ENCODE measurements at places on chromosomes 6 and 20.

DNA sequence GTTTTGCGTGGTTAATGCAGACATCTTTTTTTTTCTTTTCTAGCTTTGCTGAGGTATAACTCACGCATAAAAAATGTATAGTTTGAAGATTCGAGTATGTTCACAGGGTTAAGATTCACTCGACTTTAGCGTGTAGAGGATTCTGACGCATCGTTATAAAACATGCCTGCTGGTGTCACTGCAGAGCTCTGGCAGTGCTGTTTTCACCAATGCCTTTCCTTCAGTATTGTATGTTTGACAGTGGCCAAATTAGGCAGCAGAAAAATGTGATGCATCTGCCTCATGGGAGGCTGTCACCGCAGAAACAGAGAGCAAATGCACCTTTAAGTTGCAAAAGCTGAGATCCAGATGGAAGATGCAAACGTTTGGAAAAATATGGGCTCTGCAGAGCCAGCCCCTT lies 18.0 kb upstream of the SIRPB2 start:
- no peak for DNase-seq

- peak; percentile 73 for DNase-seq
Observed at GRCh38 chr20:35539756-35540212, 2.1 kb upstream of the ERGIC3 start.

GRCh38 chr6:141401168-141401567 lies 731.6 kb upstream of the GJE1 start:
- DNase-seq, result no peak

- no peak for DNase-seq
Observed at GRCh38 chr6:137496909-137497720, 2.9 kb upstream of the OLIG3 start.

GRCh38 chr6:134199848-134200606 lies 117.9 kb downstream of the SGK1 start:
- DNase-seq, result no peak

GRCh38 chr20:41939659-41940058 lies 321.5 kb upstream of the CHD6 start:
- no peak for DNase-seq

GRCh38 chr6:143135325-143135724 lies 74.6 kb downstream of the AIG1 start:
- no peak for DNase-seq

- DNase-seq, result no peak
Observed at GRCh38 chr20:43971267-43971666, 56.6 kb downstream of the TOX2 start.

GRCh38 chr6:101434601-101435000 lies 41.1 kb downstream of the GRIK2 start:
- DNase-seq, result no peak

DNA sequence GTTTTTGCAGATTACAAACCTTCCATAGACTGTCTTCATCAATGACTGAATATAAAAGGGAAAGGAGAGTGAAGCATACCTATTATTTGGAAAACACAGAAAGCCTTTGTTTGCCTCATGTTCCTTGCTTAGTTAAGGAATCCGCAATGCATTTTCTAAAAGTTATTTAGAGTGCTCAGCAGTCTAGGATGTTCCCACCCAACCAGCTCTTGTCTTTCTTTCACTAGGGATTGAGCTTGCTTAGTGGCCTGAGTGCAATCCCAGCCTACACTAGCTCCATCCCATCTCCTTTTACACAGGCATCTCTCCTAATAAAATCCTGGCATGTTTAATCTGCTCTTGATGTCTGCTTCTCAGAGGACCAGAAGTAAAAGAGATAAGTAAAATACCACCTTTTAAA lies 850.5 kb upstream of the GJE1 start:
- no peak for DNase-seq
